Fibroblast of skin of scalp (primary cell): ENCODE measurements at places on chromosomes 5 and 9.
A peak's percentile ranks its signal among the peaks of the same experiment; 100 is the strongest.

GRCh38 chr5:159915904-159916840, at the start of gene ADRA1B:
Gene ADRA1B (plus strand): TSS chr5:159916482. CDS start chr5:159916906, 424 bp downstream.
- DNase-seq, result peak; percentile 71

- DNase-seq, result peak; percentile 2
Observed at GRCh38 chr9:101737705-101738565, 512 bp downstream of the GRIN3A start.

DNA sequence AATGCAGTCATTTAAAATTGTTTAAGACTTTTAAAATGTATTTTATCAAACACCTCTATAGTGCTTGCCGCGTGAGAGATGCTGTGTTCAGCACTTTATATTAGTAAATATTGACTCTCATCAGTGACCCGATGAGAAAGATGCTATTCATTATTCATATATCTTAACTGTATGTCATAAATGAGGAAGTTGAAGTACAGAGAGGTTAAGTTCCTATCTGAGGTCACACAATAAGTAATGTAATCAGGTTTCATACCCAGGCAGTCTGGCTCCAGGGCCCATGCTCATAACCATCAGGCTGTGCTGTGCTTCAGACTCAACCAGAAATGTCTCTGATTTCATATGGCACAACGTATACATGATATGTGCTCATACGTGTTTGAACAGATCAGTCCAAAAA, 119.0 kb downstream of the SV2C start:
- no peak for DNase-seq

DNA sequence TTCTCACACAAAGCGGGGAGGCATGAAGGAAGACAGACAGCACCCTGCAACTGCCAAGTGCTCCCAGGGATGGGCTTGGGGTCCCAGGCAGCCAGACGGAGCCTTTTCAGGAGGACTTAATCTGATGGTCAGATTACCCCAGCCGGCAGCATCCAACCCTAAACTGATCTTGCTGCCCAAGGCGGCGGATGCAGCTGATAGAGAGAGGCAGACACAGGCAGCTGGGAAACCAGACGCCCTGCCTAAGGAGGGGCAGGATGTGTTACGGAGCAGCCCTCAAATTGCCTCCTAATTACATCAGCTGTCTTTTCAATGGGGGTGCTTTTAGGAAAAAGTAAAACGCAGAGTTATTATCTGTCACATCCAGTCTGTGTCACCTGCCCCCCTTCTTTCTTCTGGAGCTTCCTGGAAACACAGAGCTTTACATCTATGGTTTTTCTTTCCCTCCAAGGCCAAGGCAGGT, 190.9 kb upstream of the PANK3 start:
- DNase-seq, result peak; percentile 38

GRCh38 chr5:8831854-8832253, 714.0 kb downstream of the SEMA5A start:
- no peak for DNase-seq
